Activated T-cell treated with anti-CD3 and anti-CD28 coated beads for 48 hours (primary cell): ENCODE measurements at places on chromosomes 4 and X.
A peak's percentile ranks its signal among the peaks of the same experiment; 100 is the strongest.

- DNase-seq = no peak
These were observed 218.1 kb downstream of the MAML3 start for GRCh38 chr4:139935911-139936310.

- no peak for DNase-seq
These were observed 187.0 kb downstream of the MID1 start for GRCh38 chrX:10433296-10433965.

GRCh38 chr4:6313216-6313615 lies 43.6 kb downstream of the WFS1 start:
- no peak for DNase-seq

GRCh38 chr4:104417357-104417882 lies 77.3 kb downstream of the CXXC4 start:
- DNase-seq = no peak

GRCh38 chr4:122003335-122003734 lies 51.5 kb upstream of the TRPC3 start:
- DNase-seq = peak; percentile 14

DNA sequence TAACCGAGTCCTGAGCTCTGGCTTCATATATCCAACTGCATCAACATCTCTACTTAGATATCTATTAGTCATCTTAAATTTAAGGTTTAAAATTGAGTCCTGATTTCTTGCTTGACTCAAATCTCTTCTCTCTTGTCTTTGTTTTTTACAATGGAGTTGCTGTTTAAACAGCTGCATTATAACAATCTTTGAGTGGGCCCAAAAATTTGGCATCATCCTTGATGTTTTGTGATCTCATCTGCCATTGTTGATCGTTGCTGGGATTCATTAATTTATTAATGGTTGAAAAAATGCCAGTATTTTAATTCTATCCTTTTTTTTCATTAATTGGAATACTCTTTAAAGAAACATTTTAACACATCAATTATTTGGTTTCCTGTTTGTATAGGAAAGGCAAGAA lies 82.2 kb downstream of the STIM2 start:
- DNase-seq = no peak

- no peak for DNase-seq
These were observed 8.3 kb upstream of the XK start for GRCh38 chrX:37677243-37677642.

GRCh38 chr4:72935462-72935861 lies 134.1 kb downstream of the COX18 start:
- no peak for DNase-seq
